Amniotic epithelial cell (primary cell): ENCODE measurements at places on chromosomes 13 and 19.

GRCh38 chr19:49856574-49857021, 5.6 kb downstream of the PTOV1 start:
- no peak for DNase-seq

DNA sequence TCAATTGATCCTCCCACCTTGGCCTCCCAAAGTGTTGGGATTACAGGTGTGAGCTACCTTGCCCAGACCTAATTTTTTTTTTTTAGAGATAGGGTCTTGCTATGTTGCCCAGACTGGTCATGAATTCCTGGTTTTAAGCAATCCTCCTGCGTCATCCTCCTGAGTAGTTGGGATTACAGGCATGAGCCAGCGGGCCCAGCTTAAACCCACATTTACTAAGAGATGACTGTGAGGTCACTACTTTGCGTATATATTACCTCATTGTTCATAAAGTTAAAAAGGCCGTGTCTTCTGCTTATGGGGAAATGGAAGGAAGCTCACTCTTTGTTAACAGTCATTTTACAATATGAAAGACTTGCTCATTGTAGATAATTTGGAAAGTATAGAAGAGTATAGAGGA, 39.6 kb upstream of the C1QTNF9 start:
- peak; percentile 71 for DNase-seq

- DNase-seq: no peak
Measured at GRCh38 chr13:96803456-96804100, 190.7 kb downstream of the OXGR1 start.

DNA sequence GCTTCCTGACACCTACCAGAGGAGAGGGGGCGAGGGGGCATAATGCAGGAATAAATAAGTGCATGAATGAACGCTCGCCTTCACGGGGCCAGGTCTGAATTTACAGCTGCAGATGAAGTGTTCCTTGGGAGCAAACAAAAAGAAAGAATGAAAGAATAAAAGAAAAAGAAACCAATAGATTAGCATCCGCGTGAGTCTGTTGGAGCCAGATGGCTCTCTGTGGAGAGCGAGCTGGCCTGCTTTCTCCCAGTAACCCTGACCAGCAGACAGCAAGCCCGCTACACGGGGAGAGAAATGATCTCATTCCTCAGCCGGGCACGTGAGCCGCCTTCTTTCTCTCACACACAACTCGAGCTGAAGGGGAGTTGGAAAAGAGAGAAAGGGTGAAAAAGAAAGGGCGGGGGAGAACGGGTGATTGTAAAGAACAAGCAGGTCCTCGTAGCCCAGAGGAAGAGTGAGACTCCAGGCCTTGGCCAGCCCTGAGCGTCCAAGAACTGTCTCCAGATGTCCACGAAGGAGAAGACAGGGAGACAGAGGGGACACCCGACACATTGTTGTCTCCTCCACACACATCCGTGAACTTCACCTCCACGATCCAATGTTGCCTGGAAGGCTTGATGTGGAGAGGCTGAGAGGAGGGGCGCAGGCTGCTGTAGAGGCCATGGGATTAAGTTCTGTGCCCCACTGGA, 81.4 kb downstream of the RNASEH2B start:
- DNase-seq: peak; percentile 73

DNA sequence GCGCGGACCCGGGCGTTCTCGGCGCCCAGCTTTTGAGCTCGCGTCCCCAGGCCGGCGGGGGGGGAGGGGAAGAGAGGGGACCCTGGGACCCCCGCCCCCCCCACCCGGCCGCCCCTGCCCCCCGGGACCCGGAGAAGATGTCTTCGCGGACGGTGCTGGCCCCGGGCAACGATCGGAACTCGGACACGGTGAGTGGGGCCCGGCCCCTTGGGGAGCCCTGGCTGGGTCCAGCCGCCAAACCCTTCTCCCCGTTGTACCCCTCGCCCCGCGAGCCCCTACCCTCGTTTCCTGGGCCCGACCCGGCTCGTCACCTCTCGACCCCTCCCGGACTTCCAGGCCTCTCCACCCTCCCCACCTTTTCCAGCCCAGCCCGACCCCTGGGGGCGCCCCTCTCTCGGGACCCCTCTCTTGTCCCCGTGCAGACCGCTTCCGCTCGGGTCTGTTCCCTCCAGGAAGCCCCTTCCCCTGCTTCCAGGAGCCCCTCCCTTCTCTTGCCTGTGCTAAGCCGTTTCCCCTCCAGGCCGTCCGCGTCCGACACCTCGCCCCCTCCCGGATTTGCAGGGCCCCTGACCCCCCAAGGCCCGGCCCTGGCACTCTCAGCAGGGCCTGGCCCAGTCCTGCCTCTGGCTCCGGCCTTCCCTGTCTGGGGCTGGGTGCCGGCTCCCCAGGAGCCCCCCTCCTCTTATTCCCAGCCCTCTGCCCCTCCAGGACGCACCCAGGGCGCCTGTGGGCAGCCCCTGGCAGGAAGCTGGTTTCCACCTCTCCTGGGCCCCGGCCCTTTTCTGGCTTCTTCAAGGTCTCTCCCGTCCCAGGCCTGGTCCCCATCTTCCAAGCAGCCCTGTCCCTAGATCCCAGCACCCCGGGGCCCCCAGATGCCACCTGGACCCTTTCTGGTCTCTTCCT, 632 bp downstream of the MARK4 start:
- DNase-seq: no peak

DNA sequence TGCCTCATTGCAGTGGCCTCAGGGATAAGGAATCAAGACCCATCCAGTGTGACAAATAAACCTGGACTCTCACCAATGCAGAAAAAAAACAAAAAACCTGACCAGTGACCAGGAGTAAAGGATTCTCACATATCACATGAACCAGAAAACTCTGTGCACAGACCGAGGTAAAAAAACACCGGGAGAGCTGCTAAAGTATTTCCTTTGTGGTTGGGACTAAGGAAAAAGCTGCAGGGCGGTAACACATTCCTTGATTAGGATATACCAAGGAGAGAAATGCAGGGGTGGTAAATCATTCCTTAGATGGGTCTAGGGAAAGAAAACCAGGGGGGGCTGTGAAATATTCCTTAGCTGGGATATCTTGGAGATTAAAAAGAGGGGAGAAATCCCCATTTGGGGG, 64.8 kb upstream of the ZNF85 start:
- no peak for DNase-seq

GRCh38 chr13:52383366-52383765, 22.6 kb downstream of the THSD1 start:
- DNase-seq: no peak

GRCh38 chr13:84658491-84659358, 776.5 kb upstream of the SLITRK1 start:
- DNase-seq: no peak

GRCh38 chr19:33208371-33208895, 14.3 kb downstream of the LRP3 start:
- no peak for DNase-seq

GRCh38 chr19:10553943-10554381, 10.3 kb downstream of the ATG4D start:
- DNase-seq: no peak

- no peak for DNase-seq
Measured at GRCh38 chr13:26887594-26887993, 127.0 kb upstream of the GPR12 start.

DNA sequence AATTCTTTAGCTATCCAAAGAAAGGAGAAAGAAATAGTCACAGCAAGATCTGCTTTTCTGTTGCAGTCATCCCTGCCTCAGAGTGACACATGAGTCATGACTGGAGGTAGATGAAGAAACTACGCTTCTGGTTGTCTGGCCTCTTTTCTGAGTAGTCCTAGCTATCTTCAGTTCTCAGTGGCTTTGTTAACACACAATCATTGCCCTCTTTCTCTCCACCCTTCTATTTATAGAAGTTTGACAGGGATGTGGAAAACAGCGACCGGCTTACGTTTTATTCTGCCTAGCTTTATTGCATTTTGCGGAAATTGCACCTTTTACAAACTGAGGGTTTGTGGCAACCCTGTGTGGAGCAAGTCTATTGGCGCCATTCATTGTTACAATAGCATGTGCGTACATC, 26.7 kb downstream of the SPATA13 start:
- peak; percentile 75 for DNase-seq

DNA sequence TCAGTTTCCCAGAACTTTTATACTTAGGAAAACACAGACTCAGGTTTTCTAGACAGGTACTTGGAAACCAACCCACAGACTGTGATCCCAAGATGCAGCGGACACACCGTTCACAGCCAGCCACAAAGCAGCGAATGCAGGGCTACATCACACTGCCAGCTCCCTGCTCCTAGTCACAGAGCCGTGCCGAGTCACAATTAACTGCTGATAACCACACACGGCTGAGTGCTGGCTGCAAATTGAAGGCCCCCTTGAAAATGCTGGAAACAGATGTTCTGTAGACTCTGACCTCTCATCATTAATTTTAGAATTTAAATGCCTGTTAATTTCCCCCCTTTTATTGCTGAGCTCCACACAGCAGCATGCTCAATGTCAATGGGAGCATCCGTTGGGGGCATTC, 78.6 kb upstream of the SIAH3 start:
- no peak for DNase-seq

GRCh38 chr19:39998501-39998900, 1.6 kb downstream of the ZNF546 start:
- peak; percentile 8 for DNase-seq

DNA sequence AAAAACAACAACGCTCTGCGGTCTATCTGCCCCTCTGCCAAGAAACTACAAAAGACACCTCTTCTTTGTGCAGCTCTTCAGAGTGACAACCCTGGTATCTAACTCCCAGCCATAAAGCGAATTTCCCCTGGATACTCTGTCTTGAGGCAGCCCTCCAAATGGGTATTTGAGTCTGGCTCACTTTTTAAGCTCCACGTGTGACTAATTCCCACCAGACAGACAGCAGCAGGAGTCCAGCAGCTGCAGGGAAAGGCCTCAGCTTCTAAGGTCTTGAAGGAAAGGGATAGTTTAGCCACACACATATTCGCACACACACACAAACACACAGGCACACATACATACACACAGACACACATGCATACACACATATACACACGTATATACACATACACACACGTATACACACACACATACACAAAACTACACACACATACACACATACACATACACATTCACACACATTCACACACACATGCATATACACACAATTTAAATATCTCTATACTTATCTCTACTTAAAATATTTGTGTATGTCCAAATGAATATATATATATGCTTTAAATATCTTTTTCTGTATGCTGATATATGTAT, 188.8 kb downstream of the TSHZ3 start:
- no peak for DNase-seq

DNA sequence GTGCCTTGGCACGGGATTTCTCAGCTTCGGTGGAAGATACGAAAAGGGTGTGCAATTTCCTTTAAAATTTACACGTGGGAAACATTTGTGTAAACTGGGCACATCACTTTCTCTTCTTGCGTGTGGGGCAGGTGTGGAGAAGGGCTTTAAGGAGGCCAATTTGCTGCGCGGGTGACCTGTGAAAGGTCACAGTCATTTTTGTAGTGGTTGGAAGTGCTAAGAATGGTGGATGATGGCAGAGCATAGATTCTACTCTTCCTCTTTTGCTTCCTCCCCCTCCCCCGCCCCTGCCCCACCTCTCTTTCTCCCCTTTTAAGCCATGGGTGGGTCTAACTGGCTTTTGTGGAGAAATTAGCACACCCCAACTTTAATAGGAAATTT, 7.2 kb downstream of the SLITRK5 start:
- DNase-seq: no peak

DNA sequence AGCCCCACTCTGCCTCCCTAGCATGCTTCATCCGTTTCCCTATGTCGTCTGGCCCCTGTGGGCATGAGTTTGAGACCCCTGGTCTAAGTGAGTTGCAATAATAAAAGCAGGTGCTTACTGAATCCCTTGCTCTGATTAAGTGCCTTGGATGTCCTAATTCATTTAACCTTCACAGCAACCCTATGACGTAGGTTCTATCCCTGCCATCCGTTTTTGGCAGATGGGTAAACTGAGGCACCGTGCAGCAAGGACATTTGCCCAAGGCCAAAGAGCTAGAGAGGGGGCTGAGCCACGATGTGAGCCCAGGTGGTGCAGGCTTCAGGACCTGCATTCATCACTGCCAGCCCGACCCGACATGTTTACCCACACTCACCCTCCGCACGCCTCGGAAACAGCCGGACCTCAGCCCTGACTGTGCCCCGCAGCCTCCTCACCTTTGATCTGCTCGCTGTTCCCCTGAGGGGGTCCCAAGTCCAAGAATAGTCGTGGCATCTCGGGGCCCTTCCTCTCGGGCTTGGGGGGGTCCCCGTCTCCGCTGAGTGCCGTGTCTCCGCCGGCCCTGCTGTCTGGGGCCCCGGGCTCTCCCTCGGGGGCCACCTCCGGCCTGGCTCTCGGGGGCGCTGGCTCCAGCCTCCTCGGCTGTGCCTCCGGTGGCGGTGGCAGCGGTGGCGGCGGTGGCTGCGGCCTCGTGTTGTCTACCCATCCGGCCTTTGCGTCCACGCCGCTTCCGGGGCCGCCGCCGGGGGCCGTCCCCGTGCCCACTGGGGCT, 14.5 kb downstream of the LMTK3 start:
- DNase-seq: no peak

- DNase-seq: no peak
Measured at GRCh38 chr19:52665027-52665426, 26.9 kb upstream of the ZNF83 start.

DNA sequence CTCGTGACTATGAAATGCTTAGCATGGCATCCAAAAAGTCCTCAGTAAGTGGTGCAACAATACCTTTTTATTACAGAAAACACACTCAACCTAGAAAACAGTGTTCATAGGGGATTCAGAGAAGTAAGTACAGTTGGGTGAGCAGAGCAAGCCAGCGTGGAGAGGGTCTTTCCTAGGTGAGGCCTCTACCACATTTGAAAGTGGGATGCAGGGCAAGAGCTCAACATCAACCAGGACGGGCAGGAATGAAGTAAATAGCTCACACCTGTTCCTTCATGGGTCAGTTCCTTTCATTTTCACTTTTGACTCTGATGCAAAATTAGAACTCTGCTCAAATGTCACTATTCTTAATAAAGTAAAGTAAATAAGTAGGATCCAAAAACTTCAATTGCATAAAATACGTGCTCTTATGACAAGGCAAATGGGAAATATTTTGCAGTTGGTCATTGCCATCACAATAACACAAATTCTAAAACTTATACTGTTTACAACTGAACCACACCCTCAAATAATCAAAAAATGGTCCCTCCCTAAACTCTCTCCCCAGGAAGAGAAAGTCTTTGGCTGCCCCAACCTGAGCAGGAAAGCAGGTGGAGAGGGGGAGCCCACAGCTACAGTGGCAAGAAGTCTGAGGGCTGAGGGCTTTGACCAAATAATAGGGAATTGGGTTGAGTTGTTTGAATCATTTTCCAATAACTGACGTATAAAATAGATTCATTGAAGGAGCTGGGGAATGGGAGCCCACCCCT, 20.2 kb downstream of the CHAMP1 start:
- DNase-seq: no peak

DNA sequence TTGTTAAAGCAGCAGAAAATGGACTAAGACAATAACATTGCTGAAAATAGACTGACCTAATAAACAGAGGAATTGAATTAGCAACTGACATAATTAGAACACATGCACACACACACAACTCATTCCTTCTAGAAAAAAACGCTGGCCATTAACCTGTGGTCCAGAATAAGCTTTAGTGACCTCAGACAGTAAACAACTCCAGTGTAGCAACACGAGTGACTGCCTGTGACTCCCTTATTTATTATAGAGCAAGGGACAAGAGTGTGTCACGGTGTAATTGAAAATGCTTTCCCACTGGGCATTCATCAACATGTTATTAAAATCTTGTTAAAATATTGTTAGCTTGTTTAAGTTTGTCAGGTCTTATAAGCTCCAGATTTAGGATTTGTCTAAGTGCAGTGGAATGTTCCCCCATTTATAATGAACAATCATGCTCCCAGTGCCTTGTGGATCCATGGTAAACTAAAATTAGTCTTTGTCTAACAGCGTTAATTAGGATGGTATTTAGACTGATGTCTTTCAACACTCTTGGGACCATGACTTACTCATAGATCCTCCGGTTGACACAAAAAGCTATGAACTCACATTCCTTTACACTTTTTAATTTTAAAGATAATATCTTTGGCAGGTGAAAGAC, 111.7 kb upstream of the IRS2 start:
- DNase-seq: no peak
